Activated T-helper 1 cell treated with anti-CD3 and anti-CD28 coated beads, Interleukin-2, amount 50 U/mL, for 16 hours (primary cell): ENCODE measurements at places on chromosomes 1 and 21.

GRCh38 chr1:173205146-173206051, 1.7 kb downstream of the TNFSF4 start:
- peak; percentile 10 for DNase-seq

GRCh38 chr1:14371771-14372497, 226.6 kb upstream of the KAZN start:
- DNase-seq, result no peak

GRCh38 chr21:25176637-25177412, 430.5 kb downstream of the MRPL39 start:
- no peak for DNase-seq

GRCh38 chr1:11187931-11188330, 1.2 kb upstream of the ANGPTL7 start:
- no peak for DNase-seq

- no peak for DNase-seq
These were observed 120.8 kb downstream of the GREM2 start for GRCh38 chr1:240491156-240491555.

- no peak for DNase-seq
These were observed 5.3 kb upstream of the CELSR2 start for GRCh38 chr1:109243860-109244552.

DNA sequence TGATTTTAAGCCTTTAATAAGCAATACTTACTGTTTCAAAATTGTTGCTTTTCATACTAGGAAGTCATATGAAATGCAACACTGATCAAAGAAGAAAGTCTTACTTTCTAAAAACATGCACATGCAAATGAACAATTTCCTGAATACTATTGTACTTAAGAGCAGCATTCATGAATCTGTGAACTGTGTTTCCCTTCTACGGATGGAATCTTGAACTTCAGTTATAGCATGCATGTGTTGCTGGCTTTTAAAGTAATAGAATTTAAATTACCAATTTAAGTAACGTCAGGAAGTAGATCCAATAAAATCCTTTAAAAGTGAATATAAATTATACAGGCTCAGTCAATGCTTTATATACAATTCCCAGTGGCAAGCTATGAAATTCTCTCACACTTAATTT, 348.9 kb downstream of the KCNT2 start:
- no peak for DNase-seq

DNA sequence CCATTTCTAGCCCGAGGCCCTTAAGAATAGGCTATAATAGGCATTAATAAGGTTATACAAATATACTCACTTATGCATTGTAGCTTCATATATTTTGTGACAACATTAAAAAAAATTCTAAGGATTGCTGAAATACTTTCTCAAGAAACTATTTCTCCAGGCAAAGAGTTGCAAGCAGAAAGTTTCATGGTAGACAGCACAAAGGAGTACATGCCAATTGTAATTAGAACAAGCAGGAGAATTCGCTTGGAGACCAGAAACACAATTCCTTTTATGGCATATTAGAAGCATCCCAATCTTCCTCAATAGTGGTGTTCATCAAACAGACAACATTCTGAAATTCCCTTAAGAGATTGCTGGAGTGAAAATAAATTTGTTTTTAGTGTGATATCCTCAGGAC, 122.8 kb downstream of the CRB1 start:
- DNase-seq, result no peak

DNA sequence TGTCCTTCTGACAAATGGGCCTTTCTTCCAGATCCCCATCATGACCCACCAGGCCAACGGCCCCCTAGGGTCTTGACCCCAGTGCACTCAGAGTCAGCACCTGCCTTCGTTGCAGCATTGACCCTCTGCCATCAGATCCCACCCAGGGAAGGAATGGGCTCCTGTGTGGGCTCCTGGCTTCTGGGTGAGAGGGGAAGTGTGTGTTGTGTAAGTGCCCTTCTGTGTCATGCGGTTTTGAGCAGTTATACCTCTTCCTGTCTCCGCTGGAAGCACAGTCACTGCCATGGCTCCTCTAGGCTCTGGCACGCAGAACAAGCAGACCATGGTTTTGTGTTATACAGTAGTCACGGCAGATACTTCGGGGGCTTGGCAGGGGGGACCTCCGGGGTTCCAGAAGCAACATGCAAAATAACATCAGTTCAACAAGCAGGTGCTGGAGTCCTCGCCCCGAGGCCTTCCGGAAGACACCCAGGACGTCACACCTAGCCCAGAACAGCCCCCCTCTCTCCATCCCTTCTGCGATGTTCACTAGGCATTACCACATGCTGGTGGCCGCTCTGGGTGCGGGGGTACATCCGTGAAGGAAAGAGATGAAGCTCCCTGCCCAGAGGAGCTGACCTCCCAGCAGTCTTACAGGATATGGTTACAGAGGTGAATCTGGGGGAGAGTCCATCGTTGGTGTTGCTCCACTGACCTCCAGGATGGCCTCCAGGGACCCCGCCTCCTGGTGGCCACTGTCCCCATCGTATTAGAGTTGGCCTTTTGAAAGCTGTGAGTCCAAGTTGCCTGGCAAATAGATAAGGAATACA, 17.4 kb upstream of the KCNAB2 start:
- DNase-seq, result peak; percentile 34

GRCh38 chr1:21451981-21452411, 12.1 kb downstream of the NBPF3 start:
- DNase-seq, result no peak

- DNase-seq, result no peak
These were observed 66.0 kb downstream of the PGBD5 start for GRCh38 chr1:230359992-230360668.

GRCh38 chr1:30446508-30446907, 276.9 kb downstream of the MATN1 start:
- DNase-seq, result no peak

DNA sequence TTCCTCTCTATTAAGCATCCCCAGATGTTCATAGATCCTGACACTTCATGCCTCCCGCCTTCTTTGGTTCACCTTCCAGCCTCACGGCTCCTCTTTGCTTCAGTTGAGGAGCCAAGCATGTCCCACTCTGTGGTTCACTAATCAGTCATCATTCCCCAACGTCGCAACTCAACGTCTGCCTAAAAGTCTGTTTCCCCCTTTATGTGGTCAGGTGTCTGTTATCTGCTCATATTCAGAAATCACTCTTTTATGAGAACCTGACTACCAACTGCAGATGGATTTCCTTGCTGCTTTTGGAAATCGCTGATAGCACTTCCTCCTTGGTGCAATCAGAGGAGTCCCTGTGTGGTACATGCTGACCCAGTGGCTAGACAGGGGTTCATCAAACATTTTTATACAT, 94.1 kb upstream of the VANGL1 start:
- DNase-seq, result no peak

DNA sequence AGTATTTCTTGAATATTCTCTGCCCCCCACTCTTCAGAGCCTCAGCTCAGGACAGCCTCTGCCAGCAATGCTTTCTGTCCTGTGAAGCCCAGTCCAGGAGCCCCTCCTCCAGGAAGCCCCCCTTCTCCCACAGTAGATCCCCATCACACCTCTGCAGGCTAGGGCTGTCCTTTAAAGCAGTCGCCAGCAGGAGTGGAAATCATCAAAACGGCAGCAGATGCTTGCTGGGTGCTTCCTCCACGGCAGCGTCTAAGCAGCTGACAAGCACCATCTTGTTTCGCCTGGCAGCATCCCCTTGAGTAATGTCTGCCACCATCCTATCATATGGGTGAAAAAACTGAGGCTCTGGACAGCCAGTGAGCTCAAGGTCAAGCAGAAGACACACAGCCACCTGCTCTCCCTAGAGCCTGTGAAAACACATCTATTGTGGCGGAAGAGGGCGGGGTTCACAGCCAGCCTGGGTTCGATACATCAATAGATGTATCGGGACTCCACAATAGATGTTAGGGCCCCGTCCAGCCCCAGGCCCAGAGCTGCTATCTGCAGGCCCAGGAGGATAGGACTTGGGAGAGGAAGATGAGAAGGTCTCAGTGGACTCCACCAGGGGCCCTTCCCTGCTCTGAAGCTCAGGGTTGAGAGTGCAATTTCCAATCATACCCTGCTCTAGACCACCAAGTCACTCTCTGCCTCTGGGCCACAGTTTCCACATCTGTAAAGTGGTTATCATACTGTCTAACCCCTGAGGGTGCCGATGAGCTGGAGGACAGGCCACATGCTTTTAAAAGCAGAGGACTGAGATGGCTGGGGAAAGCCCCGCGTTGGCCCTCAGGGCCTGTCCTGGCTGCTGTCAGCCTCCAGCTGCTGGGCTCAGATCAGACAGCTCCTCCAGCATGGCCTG, 17.5 kb downstream of the RUNX3 start:
- DNase-seq, result no peak

- DNase-seq, result no peak
These were observed 197.2 kb downstream of the ADSS2 start for GRCh38 chr1:244254467-244254866.

GRCh38 chr21:42124826-42125570, 53.9 kb downstream of the UMODL1 start:
- no peak for DNase-seq

DNA sequence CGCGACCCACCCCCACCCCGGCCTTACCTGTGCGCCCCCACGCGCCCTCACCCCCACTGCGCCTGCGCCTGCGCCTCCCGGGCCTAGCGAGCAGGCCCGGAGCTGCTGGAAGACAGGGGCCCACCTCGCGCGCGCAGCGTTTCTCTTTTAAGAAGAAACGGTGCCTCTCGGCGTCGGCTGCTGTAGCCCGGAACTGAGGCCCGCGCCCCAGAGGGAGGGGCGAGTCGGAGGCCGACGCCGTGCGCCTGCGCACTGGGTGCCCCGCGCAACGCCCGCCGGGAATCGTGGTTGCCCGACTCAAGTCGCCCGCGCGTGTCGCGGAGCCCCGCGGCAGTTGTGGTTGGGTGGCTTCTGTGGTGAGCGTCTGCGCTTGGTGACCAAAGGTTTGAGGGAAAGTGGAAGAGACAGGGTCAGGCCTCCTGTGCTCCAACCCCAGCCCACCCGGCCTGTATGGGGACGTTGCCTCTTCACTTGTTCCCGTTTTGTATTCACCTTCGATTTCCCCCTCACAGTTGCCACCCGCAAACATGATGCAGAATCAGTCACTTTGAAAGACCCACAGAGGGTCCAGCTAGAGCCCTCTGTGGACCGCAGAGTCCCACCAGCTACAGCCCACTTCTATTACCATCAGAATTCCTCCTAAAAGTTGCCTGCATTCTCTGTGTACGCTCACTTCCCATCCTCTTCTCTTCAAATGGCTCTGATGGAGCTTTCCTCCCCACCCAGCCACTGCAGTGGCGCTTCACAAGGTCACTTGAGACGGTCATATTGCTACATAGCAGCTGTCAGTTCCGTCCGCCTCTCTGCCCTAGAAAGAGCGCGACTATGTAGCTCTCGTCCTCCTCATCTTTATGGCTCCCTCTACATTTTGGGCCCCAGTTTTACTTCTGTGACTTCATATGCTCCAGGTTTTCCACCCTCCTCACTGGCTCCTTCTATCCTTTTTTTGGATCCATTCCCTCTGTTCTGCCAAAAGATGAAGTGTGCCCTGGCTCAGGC, at the start of gene ZNF692:
Gene ZNF692 (minus strand): TSS at position 195 of the 999 bp plus-strand sequence. CDS start 776 bp downstream, outside the sequence.
- DNase-seq, result peak; percentile 92
